ENCODE measurements at places on chromosomes 4 and X. TPM values are rescaled to one million over a fixed set of nuclear protein-coding genes. Genes with fewer than 3 reads are reported as not detected.

DNA sequence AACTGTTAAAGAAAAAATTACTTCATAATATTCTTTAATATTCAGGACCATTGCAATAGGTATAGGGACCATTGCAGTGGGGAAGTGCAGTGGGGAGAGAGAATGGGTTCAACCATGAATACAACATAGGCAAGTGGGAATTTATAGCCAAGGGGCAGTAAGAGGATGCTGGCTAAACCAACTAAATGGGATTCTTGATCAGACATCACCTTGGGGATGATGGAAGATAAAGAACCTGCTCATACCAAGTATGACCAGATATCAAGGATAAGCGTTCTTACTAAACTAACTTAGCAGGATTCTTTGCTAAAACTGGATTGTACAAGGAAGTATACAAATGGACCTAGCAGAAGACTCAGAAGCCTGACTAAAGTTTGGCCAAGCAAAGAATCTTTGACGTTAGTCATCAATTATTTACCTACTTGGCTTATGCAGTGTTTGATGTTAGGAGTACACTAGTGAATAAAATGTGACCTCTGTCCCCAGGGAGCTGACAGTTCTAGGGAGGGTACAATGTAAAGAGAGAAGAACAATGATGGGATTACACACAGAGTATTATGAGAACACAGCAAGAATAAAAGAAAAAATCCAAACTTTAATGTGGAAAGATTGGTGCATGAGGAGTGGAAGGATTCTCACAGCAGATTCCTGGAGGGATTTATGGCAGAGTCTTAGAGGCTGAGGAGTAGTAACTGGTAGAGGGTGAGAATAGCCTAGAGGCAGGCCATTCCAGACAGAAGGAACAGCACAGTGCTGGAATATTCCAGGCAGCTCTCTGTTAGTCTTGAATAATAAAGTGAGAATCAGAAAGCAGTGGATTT, 54.7 kb upstream of the MYOZ2 start:
- DNase-seq: no peak

DNA sequence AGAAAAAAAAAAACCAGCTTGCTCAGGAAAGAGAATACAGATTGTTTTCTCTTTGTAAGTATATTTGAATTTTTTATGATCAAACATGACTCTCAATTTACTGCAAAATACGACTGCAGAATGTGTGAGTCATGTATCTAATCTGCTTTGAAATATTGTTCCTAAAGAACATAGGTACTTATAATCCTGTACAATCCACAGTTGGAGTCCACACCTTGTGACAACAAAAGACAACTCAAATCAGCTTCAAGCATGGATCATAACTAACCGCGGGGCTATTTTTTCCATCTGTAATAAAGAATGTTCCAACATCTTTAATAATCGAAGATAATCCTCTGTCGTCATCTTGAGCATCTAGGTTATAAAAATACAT, 77.8 kb upstream of the STIM2 start:
- no peak for DNase-seq

Gene PDCL2
- total RNA-seq: not detected

DNA sequence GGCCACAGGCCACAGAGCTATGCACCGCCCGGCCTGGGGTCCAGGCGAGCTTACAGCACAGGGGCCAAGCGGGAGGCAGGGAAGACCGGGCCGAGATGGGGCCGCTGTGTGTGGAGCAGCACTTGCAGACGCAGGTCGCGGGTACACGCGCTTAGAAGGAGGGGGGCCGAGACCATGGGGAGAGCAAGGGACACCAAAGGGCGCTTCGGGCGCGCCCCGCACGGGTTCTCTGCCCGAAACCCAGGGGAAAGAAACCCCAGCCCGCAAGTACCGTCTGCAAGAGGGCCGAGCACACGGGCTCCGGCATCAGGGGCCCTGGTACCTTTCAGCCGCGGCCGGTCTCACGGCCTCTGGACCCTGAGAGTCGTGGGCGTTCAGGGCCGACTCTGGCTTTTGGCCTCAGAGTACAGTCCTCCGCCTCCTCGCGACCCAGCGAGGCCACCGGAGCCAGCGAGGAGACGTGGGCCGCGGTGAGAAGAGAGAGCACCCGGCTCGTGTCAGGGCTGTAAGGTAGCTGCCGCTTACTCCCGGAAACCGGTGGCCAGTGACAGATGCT, 342 bp downstream of the EOLA2 start:
- DNase-seq: peak; percentile 65

GRCh38 chr4:76756416-76756815, 141.5 kb downstream of the SOWAHB start:
- DNase-seq: no peak

- no peak for DNase-seq
Observed at GRCh38 chr4:161404346-161405110, 759.3 kb downstream of the FSTL5 start.

- no peak for DNase-seq
Observed at GRCh38 chrX:43703211-43703791, 47.2 kb downstream of the MAOA start.

Gene FGF2
- 3.7 TPM for total RNA-seq

Gene FAM133A
- not detected for total RNA-seq
